ENCODE measurements at places on chromosomes 7 and 10.

GRCh38 chr7:129041142-129042085, 13.5 kb downstream of the TNPO3 start:
- no peak for DNase-seq

GRCh38 chr10:133197786-133198185, 32.2 kb upstream of the UTF1 start:
- no peak for DNase-seq

DNA sequence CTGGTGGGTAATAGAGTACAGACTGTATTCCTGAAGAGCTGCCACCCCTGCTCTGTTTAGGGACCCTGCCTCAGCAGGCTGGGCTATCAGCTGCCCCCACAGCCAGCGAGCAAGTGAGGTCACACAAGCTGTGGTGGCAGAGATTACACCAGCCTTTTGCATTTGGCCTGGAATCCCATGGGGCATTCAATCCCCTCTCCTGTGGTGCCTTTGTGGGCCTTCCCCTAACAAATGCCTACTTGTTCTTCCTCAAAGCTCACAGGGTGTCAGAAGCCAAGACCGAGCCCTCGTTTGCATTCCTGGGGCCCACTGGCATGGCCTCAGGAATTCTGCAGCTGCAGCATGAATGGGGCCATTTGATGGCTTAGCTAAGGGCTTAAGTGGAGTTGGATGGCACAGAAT, 212.7 kb upstream of the PHYHIPL start:
- no peak for DNase-seq

DNA sequence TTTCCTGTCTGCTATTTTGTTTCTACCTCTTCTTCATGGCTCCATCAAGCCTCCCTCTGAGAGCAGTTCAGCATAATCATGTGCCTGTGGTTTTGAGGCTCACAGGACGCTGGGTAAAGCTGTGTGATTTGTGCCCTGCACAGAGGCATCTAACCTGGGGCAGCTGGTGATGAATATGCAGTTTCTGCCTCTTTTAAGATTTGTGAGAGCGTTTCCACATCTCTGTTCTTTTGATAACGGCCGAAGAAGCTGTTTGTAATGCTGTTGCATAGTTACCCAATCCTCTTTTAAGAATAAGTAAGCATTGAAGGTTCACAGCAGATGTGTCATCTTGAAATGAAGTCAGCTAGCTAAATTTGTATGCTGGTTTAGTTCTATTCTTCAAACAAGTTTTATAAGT, 45.2 kb downstream of the PNLIPRP3 start:
- DNase-seq, result no peak

DNA sequence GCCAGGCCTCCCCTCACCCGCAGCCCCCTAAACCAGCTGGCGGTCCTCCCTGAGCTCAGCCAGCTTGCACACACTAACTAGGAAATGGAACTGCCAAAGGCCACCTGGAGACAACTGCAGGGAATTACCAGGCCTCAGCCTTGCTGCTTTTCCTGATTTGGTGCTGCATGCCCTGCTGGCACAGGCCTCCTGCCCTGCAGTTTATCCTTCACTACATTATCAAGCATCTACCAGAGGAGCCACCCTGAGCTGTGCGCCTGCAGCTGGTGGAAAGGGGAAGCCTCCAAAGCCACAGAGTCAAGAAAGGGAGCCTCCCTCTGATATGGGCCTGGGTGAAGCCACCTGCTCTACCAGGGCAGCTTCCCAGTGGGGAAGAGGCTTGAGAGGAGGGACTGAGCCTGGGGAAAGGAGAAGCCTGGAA, 139.8 kb downstream of the GRID1 start:
- no peak for DNase-seq

All from RWPE2 (cell line).